ENCODE measurements at places on chromosomes 13 and 19.

DNA sequence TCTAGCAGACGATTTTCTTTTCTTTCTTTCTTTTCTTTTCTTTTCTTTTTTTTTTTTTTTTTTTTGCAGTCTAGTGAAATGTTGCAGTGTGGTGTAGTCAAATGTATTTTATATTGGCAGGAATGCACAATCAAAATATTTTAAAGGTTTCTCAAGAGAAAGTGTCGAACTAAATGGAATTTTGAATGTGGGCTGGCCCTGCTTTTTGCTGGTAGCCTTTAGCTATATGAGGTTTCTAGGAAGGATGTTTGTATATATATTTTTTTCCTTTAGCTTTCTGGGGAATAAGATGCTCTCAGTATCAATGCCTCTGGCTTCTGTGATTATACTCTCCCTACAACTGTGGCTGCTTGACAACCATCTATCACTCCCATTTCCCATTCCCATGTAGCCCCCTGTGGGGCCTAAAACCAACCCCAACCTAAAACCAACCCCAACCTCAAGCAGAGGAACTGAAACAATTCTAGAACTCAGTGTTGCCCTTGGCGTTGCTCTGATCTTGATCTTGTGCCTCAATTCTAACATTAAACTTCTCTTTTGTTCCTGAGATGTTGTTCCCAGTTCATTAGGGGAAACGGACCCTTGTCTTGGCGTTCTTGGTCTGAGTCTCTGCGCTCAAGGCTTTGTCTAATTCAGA, 27.1 kb downstream of the CYSLTR2 start:
- DNase-seq, result no peak

- DNase-seq, result peak; percentile 63
Observed at GRCh38 chr19:42176990-42177685, 40.3 kb downstream of the DEDD2 start.

- DNase-seq, result no peak
Observed at GRCh38 chr13:89115307-89115706, 1444.1 kb downstream of the SLITRK5 start.

DNA sequence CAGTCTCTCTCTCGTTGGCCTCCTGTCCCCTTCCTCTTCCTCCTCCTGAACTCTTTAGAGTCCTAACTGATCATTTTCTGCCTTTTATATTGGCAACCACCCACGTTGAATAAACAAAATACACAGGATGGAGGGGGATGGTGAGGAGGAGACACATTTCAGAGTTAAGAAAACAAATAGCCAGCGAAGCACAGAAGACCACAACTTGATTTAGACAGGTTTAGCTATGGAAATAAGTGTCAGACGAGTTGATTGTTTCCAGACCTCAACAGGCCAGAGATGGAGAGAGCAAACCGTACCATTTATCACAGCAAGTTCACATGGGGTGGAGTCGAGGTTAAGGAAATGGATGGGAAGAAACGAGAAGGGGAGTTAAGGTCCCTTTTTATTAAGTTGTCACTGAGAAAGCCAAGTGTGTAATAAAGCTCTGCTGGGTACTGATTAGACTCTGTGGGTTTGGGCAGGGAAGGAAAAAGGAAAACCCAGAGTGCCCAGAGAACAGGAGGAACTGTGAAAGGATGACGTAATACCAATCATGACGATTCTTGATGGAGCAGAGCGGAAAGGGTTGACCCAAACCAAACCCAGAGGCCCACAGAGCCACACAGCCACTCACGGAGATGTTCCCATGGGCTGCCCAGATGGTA, 11.1 kb upstream of the SERP2 start:
- DNase-seq, result no peak

DNA sequence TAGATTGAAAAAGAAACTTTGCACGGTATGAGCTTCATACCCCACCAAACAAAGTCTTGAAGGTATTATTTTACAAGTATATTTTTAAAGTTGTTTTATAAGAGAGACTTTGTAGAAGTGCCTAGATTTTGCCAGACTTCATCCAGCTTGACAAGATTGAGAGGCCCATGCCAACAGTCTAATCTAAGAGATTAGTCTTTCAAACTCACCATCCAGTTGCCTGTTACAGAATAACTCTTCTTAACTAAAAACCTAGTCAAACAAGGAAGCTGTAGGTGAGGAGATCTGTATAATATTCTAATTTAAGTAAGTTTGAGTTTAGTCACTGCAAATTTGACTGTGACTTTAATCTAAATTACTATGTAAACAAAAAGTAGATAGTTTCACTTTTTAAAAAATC, 41.9 kb upstream of the RAP2A start:
- DNase-seq, result no peak

- DNase-seq, result no peak
Observed at GRCh38 chr13:110446575-110446890, 115.0 kb downstream of the RAB20 start.

GRCh38 chr13:27432611-27433210, 8.3 kb downstream of the GTF3A start:
- no peak for DNase-seq

GRCh38 chr13:33109801-33110200, 93.6 kb downstream of the KL start:
- DNase-seq, result no peak

- no peak for DNase-seq
Observed at GRCh38 chr13:24254146-24254841, 55.1 kb upstream of the C1QTNF9 start.

GRCh38 chr13:50124536-50125303, 109.5 kb downstream of the KCNRG start:
- DNase-seq, result no peak

- DNase-seq, result no peak
Observed at GRCh38 chr19:4415352-4415751, 12.9 kb downstream of the CHAF1A start.

DNA sequence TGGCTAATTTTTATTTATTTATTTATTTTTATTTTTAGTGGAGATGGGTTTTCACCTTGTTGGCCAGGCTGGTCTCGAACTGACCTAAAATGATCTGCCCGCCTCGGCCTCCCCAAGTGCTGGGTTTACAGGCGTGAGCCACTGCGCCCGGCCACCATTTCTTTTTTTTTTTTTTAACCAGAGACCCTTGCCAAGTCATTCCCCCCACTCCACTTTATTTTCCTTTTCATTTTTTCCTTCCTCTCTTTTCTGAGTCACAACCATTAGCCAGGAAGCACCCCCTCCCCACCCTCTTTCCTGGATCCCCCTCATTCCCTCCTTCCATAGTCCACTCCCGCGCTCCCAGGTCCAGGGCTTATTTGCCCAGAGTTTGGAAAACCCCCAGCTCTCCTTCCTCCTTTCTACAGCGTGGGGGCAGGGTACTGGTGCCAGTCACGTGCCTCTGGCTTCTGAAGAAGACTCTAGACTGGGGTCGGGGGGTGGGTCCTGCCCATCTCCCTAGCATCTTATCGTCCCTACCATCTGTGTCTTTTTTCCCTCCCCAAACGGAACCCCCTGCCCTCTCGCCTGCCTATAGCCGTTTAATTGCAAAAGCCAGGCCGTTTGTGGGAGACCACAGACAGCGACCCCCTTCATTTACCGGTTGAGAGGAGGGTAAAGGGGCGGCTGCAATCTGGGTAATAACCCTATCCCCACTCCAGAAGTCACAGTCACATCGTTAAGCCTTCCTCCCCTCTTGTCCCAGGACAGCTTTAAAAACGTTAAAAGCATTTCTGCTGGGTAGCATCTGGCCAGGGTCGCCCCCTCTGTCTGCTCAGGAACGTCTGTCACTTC, 1.1 kb upstream of the CALR start:
- DNase-seq, result no peak

DNA sequence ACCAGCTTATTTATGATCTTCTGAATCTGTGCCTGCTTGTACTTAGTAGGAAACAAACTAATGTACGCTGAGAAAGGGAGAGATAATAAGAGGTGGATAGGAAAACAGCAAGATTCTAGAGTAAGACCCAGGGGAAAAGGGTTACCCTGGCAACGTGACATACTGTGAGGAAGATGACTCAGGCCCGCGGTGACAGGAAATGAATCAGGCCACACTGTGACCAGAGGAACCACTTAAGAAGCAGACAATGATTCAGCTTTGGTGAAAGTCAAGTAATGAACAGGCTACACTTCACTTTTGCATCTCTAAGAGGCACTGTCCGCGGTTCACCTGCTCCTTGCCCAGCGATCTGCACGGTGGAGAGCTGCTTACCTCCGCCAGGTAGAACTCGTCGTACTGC, 158.2 kb downstream of the NALCN start:
- DNase-seq, result peak; percentile 70

- no peak for DNase-seq
Observed at GRCh38 chr13:50080203-50080910, 65.1 kb downstream of the KCNRG start.

GRCh38 chr19:17035842-17036424, 9.3 kb upstream of the CPAMD8 start:
- no peak for DNase-seq

DNA sequence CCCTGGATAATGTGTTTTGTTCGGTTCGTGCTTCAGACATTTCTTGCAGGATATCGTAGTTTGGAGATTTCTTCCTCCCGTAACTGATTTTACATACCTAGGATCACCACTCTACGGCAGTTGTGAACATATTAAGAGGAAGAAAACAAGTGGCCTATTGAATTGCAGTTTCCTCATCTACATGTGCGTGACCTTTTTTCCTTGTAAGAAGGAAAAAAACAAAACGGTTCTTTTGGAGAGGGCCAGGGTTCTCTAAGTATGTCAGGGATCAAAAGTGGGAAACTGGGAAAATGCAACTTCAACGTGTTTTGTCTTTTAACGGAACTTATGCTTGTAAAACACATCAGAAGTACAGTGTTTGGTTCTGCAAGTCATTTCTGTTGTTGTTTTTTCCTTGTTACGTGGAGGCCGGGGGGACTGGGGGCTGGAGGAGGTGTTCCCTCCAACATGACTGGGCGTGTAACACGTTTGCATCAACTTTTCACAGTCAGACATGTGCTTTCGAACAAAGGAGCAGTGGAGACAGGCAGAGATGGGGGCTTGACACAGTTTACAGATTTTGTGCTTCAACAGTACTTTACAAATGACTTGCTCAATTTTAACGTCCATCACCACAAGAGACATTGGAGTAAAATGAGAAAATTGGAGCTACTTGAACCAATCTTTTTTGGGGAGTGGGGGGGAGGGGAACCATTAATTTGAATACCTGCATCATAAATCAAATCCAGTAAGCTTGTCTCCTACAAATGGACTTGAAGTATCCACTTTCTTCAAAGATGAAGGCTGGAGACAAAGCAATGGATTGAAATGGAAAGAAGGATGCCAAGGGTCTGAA, 3.8 kb downstream of the ZC3H4 start:
- DNase-seq, result no peak

DNA sequence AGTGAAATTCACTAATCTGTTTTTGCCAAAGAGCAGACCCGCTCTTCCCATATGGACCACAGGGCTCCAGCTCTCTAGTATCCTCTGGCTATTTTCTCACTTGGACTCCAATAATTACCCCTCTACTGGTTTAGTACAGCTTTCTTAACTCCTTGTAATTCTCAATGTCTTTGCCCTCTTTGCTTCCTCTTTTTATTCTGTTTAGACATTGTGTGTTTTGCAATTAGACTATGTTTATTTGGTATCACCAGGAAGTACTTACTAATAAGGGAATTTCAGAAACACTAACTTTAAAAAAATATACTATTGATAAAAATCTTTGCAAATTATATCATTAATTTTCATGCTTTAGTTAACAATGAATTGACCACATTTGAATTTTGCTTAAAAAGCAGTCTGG, 111.6 kb upstream of the OBI1 start:
- DNase-seq, result no peak

- no peak for DNase-seq
Observed at GRCh38 chr13:75308222-75308621, 173.7 kb downstream of the TBC1D4 start.

DNA sequence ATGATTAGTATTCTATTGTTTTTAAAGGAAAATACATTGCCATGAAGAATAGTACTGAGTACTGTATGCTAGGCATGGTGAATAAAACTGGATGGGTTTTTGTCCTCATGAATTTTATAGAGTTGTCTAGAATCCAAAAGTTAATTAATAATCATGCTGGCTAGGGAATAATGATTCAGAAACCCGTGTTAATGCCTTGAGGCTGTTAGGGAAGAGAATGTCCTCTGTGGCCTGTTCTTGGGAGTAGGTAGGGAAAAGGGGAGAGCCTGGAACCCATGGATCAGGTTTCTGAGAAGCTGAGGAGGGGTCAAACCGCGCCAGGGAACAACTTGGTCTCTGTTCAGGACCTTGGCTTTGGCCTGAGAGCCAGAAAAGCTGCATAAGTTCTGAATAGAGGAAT, 1376.3 kb upstream of the SLC10A2 start:
- no peak for DNase-seq

GRCh38 chr19:35309481-35310279, 17.7 kb downstream of the MAG start:
- DNase-seq, result no peak

DNA sequence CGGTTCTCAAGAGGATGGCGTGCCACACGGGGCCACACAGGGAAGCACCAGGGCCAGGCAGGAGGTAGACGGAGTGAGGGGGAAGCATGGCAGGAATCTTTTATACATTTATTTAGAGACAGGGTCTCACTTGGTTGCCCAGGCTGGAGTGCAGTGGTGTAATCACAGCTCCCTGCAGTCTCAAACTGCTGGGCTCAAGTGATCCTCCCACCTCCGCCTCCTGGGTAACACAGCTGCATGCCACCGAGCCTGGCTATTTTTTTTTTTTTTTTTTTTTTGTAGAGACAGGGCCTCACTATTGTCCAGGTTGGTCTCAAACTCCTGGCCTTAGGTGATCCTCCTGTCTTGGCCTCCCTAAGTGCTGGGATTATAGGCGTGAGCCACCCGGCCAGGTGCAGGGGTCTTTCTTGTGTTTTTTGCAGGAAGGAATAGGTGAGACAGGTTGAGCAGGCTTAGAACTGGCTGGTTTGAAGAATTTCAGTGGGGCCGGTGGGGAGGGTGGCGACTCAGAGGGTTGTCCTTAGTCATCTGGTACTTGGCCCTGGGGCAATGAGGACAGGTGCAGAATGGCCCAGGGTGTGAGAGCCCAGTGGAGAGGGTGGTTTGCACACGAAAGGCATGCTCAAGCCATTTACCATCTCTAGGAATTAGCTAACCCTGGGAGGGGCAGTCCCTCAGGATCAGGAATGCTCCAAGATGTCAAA, 7.6 kb downstream of the SSC5D start:
- DNase-seq, result no peak

DNA sequence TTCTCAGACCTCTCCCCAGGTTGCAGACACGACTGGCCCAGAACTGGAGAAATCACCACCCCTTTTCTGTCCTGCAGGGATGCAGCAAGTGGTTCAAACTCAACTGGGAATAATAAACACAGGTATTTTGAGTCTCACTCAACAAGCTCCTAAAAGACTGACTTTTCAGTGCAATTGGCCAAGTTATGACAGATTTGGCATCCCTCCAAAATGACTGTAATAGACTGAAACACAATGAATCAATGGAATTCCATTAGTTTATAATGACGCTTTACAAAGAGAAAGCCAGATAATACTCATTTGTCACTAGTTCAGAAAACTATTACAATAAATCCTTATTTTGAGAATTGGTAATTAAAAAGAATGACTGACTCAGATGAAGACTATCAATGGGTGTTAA, 38.1 kb downstream of the MIPEP start:
- DNase-seq, result no peak

All from T1000 (cell line).